Stimulated activated CD4-positive, alpha-beta T cell treated with anti-CD3 and anti-CD28 coated beads, Interleukin-2, amount 100 ng/mL, for 4 hours (primary cell): ENCODE measurements at places on chromosomes 12 and 14.

GRCh38 chr14:94391281-94391975 lies 3.0 kb upstream of the SERPINA1 start:
- DNase-seq = no peak

DNA sequence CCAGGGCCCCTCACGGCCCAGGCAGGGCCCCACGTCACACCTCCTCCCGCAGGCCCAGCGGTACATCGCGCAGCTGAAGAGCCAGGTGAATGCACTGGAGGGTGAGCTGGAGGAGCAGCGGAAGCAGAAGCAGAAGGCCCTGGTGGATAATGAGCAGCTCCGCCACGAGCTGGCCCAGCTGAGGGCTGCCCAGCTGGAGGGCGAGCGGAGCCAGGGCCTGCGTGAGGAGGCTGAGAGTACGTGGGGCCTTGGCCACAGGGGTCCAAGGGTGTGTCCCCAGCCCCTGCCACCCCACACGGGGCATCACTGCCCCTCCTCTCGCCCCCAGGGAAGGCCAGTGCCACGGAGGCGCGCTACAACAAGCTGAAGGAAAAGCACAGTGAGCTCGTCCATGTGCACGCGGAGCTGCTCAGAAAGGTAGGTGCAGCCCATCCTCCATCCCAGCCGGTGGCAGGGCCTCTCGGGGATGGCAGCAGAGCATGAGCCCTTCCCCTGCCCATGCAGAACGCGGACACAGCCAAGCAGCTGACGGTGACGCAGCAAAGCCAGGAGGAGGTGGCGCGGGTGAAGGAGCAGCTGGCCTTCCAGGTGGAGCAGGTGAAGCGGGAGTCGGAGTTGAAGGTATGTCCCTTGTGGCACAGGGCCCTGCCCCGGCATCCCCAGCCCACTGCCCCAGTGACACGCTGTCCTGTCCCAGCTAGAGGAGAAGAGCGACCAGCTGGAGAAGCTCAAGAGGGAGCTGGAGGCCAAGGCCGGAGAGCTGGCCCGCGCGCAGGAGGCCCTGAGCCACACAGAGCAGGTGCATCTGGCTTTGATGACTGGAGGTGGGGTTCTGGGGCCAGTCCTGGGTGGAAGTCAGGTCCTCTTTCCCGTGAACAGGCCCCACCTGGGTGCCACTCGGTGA lies 20.9 kb downstream of the HIP1R start:
- no peak for DNase-seq

- DNase-seq = no peak
These were observed 4.6 kb downstream of the BCL11B start for GRCh38 chr14:99267381-99267780.

DNA sequence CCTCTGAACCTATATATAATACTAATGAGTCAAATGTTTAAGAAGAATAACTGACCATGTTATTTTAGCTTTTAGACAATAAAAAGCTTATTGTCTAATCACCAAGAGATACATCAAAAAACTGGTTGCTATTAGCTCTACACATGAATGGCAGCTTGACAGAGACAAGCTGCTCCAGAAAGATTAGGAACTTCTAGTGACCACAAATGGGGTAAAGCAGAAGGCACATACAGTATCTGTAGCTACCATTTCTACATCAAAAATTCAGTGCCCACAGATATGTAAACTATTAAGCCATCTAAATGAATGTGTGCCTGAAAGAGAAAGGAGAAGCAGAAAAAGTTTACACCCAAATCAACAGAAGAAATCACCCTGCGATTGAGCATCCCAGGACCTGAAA lies 2.4 kb downstream of the AREL1 start:
- no peak for DNase-seq

GRCh38 chr14:33480887-33481184 lies 470.0 kb downstream of the EGLN3 start:
- DNase-seq = no peak
